ENCODE measurements at places on chromosomes 7 and 10. TPM values are rescaled to one million over a fixed set of nuclear protein-coding genes. Genes with fewer than 3 reads are reported as not detected.

The UCN3 gene
- total RNA-seq: not detected

The VSTM2A gene
- not detected for total RNA-seq

The SEMA3C gene
- 37.4 TPM for total RNA-seq

The HKDC1 gene
- not detected for total RNA-seq

The AGAP4 gene
- 9.2 TPM for total RNA-seq

The PDE1C gene
- 44.2 TPM for total RNA-seq

All from left cardiac atrium (tissue), 4 donors.